Hepatocyte (in vitro differentiated cells): ENCODE measurements at places on chromosomes 7 and 10. TPM values are rescaled to one million over a fixed set of nuclear protein-coding genes. Genes with fewer than 3 reads are reported as not detected.

Gene TRIM50
- total RNA-seq, result 7.5 and 9.8 TPM in 2 replicates

Gene NCF1
- not detected in 2 replicates for total RNA-seq

Gene GSTO2
- 2.5 and 2.7 TPM in 2 replicates for total RNA-seq

Gene ODAD2
- 0.40 and 0.52 TPM in 2 replicates for total RNA-seq

Gene C10orf62
- 0.23 TPM in 1 of 2 replicates, not detected in the other for total RNA-seq

Gene GLI3
- 3.6 and 5.5 TPM in 2 replicates for total RNA-seq

Gene RADIL
- 0.60 and 0.64 TPM in 2 replicates for total RNA-seq

Gene SCIN
- 3.7 and 6.7 TPM in 2 replicates for total RNA-seq

Gene FAM25C
- not detected in 2 replicates for total RNA-seq

Gene DMBT1
- 1.5 and 1.6 TPM in 2 replicates for total RNA-seq

Gene C10orf105
- not detected in 2 replicates for total RNA-seq

Gene POR
- total RNA-seq, result 102 and 106 TPM in 2 replicates

Gene NEUROG3
- not detected in 2 replicates for total RNA-seq

Gene CALHM3
- not detected in 2 replicates for total RNA-seq

Gene SFTPD
- total RNA-seq, result 38.3 and 55.5 TPM in 2 replicates

Gene ARHGEF5
- total RNA-seq, result 16.9 and 24.2 TPM in 2 replicates

Gene CCL26
- 7.5 and 15.3 TPM in 2 replicates for total RNA-seq

Gene PILRA
- 0.24 and 2.2 TPM in 2 replicates for total RNA-seq

Gene FGFBP3
- total RNA-seq, result 1.5 and 2.4 TPM in 2 replicates

Gene GJD4
- 0.17 TPM in 1 of 2 replicates, not detected in the other for total RNA-seq

Gene WNT8B
- not detected in 2 replicates for total RNA-seq

Gene CACNB2
- 4.6 and 10.2 TPM in 2 replicates for total RNA-seq

Gene TMEM72
- total RNA-seq, result 0.13 TPM in 1 of 2 replicates, not detected in the other

Gene SH2D4B
- total RNA-seq, result not detected in 2 replicates

Gene PRSS2
- 94.7 and 144 TPM in 2 replicates for total RNA-seq

Gene IGFBP1
- total RNA-seq, result 20.0 and 20.4 TPM in 2 replicates

Gene CNOT4
- 12.9 and 20.2 TPM in 2 replicates for total RNA-seq

Gene LIPK
- total RNA-seq, result not detected in 2 replicates

Gene C7orf33
- not detected in 2 replicates for total RNA-seq

Gene TDRD1
- total RNA-seq, result not detected in 2 replicates

Gene VPS37D
- 4.3 and 5.6 TPM in 2 replicates for total RNA-seq

Gene CDNF
- total RNA-seq, result 3.1 and 7.6 TPM in 2 replicates

Gene MSMB
- 2.2 and 2.7 TPM in 2 replicates for total RNA-seq

Gene ACTA2
- 218 and 231 TPM in 2 replicates for total RNA-seq

Gene GPRIN2
- 13.0 and 23.4 TPM in 2 replicates for total RNA-seq

Gene DOCK1
- 51.5 and 55.5 TPM in 2 replicates for total RNA-seq

Gene SLC18A2
- 0.76 and 1.3 TPM in 2 replicates for total RNA-seq

Gene TMEM26
- 2.2 and 3.3 TPM in 2 replicates for total RNA-seq

Gene GPR158
- total RNA-seq, result 0.47 and 0.52 TPM in 2 replicates

Gene PMPCB
- 59.3 and 67.6 TPM in 2 replicates for total RNA-seq

Gene INPP5A
- 53.6 and 55.8 TPM in 2 replicates for total RNA-seq

Gene SGPL1
- total RNA-seq, result 36.8 and 43.5 TPM in 2 replicates
